Fibroblast of skin of left biceps (primary cell): ENCODE measurements at places on chromosomes 11 and 22.

DNA sequence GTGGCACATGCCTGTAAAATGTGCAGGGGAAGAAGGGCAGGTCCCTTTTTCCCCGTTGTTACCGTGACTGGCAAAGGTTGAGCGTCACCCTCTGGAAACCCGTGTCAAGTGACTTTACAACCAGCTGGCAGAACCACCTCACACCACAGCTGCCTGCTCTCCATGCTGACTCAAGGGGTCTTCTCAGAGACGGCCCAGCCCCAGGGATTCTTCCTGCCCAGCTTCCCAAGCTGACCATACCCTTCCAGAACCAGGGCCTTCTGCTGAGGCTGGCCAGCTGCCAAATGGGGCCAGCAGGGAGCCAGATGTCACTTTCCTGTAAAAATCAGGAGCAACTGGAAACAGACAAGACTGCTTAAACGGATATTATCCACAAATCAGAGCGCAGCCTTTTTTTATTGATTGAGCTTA, 6.3 kb downstream of the PC start:
- no peak for DNase-seq

DNA sequence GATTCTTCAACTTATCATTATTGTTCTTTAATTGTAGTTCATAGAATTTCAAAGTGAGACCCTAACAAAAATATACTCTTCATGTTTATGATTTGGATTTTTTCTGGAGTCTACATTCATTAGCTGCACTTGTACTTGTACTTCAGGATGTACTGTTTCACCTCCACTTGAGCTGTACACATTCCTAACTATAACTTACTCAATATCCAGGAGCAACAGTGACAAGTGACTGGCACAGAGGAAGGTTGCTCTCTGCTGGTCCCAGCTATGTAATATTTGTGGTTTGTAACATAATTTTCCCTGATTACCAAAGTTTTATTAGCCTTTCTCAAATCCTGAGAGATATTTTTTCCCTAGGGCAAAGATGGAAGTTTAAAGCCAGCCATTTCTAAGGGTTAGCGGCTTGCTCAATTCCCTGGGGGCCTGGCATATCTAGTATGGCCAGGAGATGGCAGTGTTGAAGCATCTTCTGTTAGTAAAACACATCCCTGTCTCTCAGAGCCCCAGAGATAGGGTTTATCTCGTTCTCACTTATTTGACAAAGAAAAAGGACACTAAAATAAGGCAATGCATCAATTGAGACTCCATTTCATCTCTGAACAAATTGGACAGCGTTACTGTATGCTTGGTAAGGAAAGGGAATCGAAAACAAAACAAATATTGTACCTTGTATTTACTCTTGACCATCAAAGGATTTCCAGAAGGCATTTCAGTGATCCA, 14.2 kb downstream of the OR52A5 start:
- peak; percentile 33 for DNase-seq

DNA sequence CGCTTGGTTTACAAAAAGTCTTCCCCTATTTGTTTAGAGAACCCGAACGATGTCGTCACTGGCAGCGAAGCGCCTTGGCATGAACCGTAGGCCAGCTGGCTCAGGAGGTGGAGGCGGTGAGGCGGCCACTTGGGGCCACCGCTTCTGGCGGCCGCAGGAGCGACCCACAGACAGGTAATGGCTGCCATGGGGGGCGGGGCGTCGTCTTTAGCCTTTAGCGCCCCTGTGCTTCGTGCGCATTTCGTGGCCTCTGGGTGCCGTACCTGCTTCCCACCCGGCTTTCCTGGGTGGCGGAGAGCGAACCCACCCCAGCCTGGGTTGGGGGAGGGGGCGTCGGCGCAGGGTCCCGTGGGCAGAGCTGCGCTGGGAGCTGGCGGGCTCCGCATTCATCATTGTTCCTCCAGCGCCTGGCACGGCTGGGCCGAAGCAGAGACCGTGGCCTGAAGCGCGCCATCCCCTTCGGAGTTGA, 469 bp upstream of the OSBP2 start:
- DNase-seq = no peak

DNA sequence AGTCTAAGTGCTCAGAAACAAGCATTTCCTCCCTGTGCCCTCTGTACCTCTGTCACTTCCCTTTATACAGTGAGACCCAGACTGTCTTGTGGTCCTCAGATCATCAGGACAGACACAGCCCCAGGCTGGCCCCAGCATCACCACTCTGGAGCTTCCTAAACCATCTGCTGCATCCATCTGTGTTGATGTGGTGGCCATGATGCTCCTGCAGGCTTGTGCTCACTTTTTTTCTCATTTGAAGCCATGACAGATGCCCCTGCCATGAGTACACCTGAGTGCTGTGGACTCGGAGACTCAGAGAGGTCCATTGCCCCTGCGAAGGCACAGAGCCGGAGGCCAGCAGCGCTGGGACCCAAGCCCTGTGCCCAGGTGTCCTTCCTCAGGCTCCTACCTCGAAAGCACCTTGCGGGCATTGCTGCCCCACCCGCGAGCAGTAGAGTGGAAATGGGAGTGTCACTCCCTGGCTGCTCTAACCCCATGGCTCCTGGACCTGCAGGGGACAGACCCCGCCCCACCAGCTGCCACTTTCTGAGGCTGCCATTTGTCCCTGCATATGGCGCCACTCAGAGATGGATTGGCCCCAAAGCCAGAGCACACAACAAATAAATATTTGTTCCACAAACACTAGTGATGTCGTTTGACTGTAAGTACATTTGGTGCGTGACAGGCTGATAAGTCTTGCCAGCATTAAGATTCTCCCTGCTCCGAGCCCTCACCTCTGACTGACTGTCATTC, 593.5 kb downstream of the TBC1D22A start:
- no peak for DNase-seq

GRCh38 chr22:30414525-30415047, 11.0 kb upstream of the MTFP1 start:
- no peak for DNase-seq

DNA sequence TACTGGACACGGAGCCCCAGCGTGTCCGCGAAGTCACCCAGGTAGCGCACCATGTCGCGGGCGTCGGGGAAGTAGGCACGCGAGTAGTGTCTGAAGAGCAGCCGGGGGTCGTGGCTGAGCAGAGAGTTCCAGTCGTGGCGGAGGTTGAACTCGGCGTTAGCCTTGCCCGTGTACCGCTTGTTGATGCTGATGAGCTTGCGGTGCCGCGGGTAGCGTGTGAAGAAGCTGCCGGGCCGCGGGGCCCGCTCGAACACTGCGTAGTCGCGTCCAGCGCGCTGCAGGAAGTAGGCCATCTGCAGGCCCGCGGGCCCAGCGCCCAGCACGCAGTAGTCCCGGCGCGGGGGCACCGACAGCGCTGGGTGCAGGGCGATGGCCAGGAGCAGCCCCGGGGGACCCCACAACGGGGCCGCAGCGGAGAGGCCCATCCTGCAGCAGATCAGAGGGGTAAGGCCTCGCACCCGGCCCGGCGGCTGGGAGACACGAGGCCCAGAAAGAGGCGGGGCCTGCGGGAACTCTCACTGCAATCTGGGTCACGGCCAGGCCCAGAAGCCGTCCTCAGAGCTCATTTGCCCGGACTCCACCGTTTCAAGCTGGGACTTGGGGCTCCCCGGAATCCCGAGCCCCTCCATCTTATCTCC, 723 bp downstream of the FOXRED2 start:
- no peak for DNase-seq

DNA sequence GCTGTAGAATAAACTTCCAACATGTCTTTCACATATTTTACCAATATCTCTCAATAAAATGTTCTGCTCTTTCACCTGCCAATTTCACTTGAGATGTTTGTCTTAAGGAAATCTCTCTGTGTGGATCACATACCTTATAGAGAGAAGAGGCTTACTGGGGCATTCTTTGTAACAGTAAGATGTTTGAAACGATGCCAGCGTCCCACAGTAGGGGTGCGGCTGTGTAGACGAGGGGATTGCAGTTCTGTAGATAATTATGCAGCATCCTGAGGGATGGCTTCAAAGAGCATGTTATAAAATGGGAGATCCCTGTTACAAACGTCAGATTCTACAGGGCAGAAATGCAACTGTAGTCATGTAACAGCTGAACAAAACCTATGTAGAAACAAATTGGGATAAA, 200.0 kb downstream of the TBC1D22A start:
- DNase-seq = no peak

GRCh38 chr11:116644941-116645305, 127.9 kb downstream of the BUD13 start:
- DNase-seq = no peak

DNA sequence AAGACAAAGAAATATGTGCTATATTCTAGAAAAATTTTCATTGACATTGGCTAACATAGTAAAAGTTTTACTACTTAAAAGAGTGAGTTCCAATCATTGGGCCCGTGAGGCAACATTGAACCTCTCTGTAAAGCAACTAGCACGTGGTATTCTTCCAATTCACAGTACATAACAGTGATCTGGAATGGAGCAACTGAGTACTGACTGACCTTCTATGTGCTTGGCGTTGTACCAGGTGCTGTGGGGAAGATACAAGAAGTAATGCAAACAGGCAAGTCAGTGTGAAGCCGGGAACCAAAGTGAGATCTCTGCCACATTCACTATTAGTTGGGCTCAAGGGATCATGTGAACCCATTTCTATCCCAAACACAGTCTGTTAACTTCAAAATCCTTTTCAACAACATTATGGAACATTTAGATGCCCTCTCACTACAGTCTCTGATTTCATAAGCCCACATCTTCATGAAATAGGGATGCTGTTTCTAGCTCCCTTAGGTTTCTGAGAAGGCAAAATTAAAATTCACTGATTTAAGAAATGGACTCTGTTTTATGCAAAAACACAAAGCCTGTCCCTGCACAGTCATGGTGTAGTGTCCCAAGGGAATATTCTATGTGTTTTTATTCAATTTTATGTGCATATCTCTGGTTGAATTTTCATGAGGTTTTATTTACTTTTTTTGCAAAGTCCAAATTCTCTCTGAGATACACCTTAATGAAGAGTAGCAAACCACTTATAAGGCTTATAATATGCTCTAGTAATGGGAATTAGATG, 61.8 kb upstream of the NCAM1 start:
- no peak for DNase-seq

GRCh38 chr11:57358991-57359390, 20.8 kb downstream of the P2RX3 start:
- no peak for DNase-seq

GRCh38 chr11:112751329-112751728, 209.9 kb upstream of the NCAM1 start:
- DNase-seq = no peak

DNA sequence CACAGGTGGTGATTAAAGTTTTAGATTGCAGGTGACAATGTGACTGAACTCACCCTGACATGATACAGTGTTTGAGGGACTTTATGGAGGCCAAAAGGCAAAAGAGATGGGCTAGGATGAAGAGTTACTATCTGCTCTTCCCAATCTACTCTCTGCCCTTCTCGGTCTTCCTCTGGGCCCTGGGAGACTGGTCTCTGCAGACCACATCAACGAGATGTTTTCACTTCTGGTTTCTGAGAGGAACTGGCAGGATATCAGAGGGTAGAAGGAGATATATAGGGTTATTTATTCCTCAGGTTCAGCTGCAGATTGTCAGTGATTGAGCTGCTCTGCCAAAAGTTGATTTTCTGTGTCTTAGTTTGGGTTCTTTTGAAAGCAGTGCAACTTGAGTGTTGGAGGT, 32.4 kb upstream of the CD44 start:
- DNase-seq = no peak

- DNase-seq = no peak
Measured at GRCh38 chr11:207863-208180, 314 bp downstream of the RIC8A start.

DNA sequence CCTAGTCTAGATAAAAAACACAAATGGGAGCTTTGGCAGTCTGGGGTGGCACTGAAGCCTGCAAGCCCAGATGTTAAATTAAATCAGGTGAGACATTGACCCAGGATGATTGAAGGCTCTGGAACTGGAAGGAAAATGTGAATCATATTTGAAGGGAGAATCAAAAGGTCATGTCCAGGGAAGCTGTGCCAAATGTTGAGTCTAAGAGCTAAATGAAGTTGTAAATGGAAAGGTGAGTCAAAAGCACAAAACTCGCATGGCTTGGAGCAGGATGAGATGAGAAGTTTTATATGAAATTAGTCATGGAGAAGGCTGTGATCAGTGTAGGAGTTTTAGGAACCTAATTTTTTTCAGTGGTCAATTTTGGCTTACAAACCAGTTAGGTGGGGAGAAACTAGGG, 301.1 kb downstream of the BLID start:
- DNase-seq = no peak

DNA sequence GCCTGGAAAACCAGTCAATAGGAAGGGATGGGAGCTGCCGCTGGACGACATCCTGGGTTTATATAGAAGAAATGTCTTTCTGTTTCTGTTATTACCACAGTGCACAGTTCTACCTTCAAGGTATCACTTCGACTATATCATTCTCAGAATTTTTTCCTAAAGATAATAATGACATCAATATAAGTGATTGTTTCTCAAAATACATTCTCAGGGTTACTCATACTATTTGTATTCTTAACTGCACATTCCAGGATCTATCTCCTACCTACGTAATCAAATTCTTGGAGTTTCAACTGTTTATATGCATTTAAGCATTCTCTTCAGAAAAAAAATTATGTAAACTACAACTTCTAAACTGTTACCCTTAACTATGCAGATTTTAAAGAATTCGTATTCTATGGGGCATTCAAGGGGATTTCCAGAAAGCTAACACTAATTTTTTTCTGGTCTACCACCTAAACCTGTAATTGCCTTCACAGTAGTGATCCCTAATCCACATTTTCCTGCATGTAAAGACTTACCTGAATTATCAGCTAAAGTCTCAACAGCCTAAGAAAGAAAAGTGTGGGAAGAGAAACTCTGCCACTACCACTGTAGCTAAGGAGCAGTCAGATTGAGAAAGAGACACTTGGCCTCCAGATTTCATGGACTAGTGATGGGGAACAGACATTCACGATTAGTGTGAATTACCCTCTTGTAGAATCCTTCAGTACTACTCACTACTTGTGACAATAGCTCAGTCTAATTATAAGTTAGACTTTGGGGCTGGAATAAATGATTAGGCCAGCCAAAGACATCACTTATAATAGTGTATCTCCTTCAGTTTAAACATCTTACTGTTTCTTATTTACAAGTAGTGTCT, at the start of gene OR51B5:
Gene OR51B5, minus strand, starts transcription at position 51 of the 862 bp plus-strand sequence. Its CDS starts 0 bp downstream, at position 51.
- DNase-seq = no peak

DNA sequence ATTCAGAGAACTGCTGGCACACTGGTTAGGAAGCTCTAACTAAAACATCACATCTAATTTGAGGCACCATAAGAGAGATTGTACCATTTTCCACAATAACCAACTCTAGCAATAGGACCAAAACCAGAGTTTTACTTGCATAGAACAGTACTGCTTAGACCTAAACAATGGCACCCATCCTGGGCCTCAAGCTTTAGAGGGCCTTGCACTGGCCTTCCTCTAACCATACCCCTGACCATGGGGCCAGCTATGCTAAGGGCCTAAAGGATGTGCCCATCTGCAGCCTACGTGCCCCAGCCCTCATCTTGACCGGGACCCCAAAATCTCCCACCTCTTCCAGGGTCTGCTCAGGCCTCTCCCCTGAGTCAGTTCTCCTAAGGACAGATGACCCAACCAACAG, 74.4 kb upstream of the ARHGAP32 start:
- DNase-seq = no peak

DNA sequence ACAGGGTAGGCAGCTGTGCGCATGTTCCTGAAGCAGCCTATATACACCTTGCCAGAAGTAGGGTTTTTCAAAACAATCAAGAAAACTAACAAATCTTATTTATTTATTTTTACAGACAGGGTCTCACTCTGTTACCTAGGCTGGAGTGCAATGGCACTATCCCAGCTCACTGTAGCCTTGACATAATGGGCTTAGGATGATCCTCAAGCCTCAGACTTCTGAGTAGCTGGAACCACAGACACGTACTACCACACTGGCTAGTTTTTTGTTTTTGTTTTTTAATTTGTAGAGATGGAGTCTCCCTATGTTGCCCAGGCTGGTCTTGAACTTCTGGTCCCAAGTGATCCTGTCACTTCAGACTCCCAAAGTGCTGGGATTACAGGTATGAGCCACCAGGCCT, 25.7 kb downstream of the CLTCL1 start:
- DNase-seq = no peak
